BE2C (cell line): ENCODE measurements at places on chromosomes 12 and 14.

- no peak for DNase-seq
Observed at GRCh38 chr12:106213662-106214061, 34.2 kb downstream of the CKAP4 start.

DNA sequence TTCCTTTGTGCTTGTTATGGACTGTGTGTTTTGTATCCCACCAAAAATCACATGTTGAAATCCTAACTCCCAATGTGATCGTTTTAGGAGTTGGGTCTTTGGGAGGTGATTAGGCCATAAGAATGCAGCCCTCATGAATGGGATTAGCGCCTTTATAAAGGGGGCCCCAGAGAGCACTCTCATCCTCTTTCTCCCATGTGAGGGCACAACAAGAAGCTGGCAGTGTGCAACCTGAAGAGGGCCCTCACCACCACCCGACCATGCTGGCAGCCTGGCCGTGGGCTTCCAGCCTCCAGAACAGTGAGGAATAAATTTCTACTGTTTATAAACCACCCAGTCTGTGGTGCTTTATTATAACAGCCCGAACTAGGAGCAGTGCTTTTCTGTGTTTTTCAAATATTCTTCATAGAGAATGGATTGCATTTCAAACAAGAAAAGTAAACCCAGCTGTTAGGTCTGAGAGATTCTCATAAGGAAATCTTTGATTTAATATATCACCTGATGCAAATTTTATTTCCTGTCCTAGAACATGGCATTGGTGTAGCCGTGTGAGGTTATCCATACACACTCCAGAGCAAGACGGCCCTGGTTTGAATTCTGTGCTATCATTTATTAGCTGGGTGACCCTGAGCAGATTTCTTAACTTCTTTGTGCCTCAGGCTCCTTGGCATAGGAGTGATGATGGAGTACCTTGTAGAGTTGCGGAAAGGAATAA is 27.8 kb downstream of the HSPB8 start:
- DNase-seq: no peak

GRCh38 chr14:66008631-66009030 is 477.5 kb upstream of the CCDC196 start:
- DNase-seq: no peak

DNA sequence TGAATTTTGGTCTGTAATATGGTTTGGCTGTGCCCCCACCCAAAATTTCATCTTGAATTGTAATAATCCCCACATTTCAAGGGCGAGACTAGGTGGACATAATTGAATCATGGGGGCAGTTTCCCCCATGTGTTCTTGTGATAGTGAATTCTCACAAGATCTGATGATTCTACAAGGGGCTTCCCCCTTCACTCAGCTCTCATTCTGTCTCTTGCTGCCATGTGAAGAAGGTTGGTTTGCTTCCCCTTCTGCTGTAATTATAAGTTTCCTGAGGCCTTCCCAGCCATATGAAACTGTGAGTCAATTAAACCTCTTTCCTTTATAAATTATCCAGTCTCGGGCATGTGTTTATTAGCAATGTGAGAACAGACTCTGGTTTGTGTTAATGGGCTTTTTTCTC is 5.9 kb downstream of the LRRC9 start:
- DNase-seq: no peak

DNA sequence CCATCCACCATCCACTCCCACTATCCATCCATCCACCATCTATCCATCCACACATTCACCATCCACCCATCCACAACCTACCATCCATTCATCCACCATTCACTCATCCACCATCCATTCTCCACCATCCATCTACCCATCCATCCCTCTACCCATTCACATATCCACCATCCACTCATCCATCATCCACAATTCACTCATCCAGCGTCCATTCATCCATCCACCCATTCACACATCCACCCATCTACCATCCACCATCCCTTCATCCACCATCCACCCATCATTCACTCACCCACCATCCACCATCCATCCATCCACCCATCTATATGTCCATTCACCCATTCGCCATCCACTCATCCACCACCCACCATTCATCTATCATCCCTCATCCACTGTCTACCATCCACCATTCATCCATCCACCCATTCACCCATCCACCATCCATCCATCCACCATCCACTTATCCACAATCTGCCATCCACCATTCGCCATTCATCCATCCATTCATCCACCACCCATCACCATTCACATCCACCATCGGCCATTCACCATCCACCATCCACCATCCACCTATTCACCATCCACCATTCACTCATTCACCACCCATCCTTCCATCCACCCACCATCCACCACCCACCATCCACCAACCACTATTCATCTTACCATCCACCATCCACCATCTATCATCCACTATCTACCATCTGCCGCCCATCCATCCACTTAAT is 2.0 kb upstream of the AMN start:
- no peak for DNase-seq

DNA sequence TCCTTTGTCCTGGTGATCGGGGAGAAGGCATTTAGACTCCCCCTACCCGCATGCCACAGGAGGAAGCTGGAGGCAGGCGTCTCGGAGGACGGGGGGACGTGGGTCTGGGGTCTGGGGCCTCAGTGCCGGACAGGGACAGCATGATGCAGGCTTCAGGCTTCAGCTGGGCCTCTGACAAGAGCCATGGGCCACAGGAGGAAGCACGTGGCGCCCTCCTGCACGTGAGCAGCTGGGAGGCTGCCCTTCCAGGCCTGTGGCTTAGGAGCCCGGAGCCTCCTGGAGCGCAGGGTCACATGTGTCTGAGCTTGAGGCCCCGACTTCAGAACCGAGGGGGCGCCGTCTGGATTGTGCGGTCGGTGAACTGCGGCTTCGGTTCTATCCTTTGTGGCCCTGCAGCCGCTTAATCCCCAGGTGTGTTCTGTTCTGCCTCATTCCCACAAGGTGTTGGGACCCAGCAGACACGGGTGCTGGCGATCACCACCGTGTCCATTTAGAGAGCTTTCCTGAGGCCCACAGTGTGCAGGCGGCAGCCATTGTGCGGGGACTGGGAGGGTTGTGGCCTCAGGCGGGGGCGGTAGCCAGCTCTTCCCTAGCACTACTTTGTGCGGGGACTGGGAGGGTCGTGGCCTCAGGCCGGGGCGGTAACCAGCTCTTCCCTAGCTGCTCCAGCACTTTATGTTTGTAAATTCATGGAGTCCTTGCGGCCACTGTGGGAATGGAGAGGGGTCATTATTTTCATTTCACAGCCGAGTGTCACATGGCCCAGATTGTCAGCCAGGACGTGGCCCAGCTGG is 150.2 kb downstream of the ADGRD1 start:
- no peak for DNase-seq

DNA sequence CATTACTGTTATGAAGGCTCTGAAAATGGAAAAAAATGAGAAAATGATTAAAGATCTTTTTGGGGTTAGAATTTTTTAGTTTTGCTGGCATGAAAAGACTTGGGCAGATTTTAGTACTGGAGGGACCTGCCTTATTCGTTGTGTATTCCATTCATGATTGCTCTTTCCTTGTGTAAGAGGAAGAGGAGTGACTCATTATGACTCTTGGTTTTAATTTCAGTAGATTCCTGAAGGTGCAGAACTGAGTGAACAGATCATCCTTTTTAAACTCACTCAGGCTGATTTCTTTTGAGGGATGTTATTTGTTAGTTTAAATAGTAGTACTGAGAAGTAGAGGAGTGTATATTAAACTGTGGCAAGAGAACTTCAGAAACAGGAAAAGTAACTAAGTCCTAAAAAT is 41.6 kb downstream of the AKAP6 start:
- no peak for DNase-seq

- no peak for DNase-seq
Observed at GRCh38 chr14:89011355-89012281, 187.2 kb downstream of the TTC8 start.

DNA sequence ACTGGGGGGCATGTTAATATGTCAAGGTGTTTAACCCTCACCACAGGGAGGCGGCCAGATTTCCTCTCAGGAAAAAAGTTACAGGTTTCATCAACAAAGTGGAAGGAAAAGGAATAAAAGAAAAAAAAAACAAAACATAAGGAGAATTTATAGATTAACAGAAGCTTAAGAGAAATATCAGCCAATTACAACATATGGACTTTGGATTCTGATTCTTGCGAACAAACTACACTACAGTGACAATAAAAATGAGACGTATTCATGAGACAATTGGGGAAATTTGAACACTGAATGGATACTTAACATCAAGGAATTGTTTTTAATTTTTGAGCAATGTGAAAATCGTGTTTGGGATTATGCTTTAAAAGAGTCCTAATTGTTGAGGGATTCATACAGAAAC is 60.4 kb downstream of the CALM1 start:
- DNase-seq: no peak

DNA sequence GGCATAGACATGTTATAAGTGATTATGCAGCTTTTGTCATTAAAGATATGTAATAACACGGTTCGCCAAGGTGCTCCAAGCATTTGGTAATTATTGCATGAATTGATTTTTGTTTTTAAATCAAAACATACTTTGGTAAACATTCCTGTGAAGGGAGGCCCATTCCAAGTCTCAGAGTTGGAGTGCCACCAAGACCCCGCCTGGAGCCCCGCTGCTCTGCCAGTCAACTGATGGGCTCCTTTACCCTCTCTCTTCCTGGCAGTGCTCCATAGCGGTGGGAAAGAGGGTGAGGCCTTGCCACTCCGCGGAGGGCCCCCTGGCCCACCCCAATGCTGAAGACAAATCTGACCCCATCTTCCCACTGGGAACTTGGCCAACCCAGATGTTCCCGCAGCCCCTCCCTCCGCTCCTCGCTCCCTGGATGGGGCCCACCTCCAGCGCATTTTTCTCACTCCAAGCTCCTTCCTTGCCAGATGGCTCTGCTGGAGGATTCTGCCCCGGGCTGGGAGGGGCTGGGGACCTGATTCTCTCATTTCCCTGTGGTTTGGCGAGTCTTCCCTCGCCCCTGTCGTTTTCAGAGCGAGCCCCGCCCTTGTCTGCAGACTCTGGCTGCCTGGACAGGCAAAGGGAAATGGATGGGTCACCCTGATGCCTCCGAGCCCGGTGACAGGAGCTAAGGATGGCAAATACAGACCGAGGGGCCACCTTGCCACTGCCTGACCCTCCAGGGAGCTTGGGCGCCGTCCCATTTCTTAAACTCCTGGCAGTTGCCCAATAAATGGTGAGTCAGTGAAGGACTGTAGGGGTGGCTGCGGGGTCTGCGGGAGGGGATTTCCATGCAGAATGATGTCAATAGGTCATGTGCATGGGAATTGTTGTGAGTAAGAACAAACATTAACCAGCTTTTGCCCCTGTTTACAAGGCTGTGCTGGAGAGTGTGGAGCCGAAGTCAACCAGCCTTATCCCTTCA is 9.2 kb upstream of the PAPLN start:
- DNase-seq: peak; percentile 63

DNA sequence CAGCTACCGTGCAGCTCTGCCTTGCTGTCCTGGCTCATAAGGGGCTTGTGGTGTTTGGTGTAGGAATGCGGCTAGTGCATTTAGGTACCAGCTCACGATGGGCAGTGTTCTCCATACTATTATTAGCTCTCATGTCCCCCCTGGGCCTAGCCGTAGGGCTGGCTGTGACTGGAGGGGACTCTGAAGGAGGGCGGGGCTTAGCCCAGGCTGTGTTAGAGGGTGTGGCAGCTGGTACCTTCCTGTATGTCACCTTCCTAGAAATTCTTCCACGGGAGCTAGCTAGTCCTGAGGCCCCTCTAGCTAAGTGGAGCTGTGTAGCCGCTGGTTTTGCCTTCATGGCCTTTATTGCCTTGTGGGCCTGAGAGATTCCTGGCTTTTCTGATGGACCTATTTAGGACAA is 2.1 kb downstream of the SLC39A2 start:
- no peak for DNase-seq

DNA sequence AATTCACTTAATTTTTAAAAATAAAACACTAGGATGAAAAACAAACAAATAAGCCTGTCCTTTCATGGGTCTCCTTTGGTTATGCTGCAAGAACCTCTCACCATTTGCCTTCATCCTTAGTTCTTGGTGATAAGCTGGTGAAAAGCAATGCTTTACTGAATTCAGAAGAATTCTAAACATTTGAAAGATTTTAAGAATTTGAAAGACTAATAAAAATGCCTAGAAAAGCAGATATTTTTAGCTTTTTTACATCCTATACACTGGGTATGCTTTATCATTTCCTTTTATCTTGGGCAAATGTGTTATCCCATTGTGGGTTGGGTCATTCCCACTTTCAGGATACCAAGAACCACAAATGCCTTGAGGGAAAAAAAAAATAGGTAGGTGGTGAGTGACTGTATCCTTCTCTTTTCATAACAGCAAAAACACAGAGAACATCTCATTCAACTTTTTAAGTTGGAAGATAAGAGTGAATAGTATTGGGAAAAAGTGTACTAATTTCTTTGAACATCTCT is 197.1 kb upstream of the ABCD2 start:
- DNase-seq: no peak

DNA sequence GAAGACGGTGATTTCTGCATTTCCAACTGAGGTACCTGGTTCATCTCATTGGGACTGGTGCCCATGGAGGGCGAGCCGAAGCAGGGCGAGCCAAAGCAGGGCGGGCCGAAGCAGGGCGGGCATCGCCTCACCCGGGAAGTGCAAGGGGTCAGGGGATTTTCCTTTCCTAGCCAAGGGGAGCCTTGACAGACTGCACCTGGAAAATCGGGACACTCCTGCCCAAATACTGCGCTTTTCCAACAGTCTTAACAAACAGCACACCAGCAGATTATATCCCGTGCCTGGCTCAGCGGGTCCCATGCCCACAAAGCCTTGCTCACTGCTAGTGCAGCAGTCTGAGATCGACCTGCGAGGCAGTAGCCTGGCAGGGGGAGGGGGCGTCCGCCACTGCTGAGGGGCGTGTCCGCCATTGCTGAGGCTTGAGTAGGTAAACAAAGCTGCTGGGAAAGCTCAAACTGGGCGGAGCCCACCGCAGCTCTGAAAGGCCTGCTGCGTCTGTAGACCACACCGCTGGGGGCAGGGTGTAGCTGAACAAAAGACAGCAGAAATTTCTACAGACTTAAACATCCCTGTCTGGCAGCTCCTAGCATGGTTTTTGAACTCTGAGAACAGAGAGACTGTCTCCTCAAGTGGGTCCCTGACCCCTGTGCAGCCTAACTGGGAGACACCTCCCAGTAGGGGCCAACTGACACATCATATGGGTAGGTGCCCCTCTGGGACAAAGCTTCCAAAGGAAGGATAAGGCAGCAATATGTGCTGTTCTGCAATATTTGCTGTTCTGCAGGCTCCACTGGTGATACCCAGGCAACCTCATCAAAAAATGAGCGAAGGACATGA is 77.2 kb downstream of the BAZ1A start:
- peak; percentile 15 for DNase-seq

DNA sequence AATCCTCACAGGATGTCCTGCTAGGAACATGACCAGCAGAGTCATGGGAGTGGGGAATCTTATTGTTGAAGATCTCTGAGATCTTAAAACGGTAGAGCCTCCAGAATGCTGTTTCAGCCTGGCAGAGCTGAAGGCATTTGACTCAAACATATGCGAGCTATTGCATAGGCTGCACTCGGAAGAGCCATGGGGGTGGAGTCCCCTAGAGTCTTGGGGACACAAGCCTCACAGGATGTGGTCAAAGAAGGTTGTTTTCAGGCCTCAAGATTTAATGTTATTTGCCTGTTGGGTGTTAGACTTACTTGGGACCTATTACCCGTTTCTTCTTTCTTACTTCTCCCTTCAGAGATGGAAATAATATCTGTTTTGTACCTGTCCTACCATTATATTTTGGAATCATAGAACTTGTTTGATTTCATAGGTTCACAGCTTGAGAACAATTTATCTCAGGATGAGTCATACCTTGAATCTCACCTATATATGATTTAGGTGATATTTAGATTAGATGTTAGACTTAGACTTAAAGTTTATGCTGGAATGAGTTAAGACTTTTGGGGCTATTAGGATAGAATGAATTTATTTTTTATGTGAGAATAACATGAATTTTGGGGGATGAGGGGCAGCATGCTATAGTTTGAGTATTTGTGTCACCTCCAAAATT is 172.2 kb upstream of the ATP2B1 start:
- no peak for DNase-seq

- DNase-seq: no peak
Observed at GRCh38 chr14:68730811-68731425, 61.9 kb downstream of the ZFP36L1 start.
